ENCODE measurements at places on chromosomes 4 and X.

DNA sequence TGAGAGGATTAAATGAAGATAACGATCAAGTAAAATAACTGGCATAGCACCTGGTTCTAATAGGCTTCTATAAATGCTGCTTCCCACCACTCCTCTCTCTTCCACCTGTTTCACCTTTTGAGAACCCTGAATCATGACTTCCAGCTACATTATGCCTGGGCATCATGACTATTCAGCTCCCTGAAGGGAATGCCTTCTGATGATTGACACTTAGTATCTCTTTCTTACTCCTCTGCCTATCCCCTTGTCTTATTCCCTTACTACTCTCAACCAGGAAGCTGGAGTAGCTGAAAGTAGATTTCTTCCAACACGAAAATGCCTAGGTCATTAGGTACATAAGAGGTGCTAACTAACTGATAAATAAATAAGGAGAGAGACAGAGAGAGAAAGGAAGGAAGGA is 24.7 kb upstream of the CXCL8 start:
- DNase-seq: no peak

GRCh38 chr4:76301068-76301774 is 5.3 kb upstream of the STBD1 start:
- DNase-seq: no peak

DNA sequence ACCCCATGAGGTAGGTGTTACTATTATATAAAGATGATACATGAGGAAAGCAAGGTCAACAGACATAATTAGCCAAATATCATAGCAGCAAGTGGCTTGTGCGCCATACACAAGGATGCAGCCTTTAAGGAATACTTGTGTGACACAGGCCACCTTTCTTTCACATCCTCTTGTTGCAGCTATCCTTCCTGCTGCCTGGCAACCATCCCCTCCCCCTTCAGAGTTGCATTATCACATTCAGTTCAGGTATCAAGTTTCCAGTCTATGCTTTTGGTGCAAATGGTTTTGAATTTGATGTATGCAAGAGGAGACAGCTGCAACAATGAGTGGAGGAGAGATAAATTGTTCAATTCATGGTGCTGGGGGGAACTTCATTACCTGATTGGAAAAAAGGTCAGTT is 6.4 kb downstream of the ZCCHC18 start:
- DNase-seq: no peak

- DNase-seq: no peak
These were observed 71.8 kb downstream of the CHRDL1 start for GRCh38 chrX:110723844-110724243.

- no peak for DNase-seq
These were observed 542.6 kb downstream of the CFAP47 start for GRCh38 chrX:36462142-36462541.

GRCh38 chr4:89221167-89221867 is 86.3 kb downstream of the GPRIN3 start:
- DNase-seq: no peak

GRCh38 chrX:153924149-153924861 is 1.8 kb downstream of the ARHGAP4 start:
- DNase-seq: no peak

DNA sequence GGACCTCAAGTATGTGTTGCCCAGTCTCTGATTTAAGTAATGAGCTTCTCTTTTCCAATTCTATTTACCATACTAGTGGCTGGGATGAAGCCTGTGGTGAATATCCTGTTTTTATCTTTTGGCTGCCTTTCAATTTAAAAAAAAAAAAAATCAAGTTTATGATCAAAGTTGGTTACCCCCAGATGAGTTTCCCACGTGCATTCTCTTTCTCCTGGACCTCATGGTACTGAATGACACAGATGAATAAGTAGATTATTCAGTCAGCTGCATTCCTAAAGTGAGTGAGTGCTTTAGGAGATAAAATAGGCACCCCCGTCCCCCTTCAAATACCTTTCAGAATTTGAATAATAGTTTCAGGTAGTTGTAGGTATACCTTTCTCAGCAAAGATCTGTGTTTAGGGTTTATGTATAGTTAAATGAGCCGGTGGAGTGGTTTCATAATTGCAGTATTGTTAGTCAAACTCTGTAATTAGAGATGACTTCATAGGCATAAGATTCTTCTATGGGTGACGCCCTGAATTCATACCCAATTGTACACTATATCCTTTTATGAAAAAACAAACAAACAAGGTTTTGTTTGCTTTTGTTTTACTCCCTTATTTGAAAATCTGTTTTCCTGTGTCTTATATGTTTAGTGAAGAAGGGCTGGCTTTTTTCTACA is 41.9 kb downstream of the PLS3 start:
- DNase-seq: no peak

DNA sequence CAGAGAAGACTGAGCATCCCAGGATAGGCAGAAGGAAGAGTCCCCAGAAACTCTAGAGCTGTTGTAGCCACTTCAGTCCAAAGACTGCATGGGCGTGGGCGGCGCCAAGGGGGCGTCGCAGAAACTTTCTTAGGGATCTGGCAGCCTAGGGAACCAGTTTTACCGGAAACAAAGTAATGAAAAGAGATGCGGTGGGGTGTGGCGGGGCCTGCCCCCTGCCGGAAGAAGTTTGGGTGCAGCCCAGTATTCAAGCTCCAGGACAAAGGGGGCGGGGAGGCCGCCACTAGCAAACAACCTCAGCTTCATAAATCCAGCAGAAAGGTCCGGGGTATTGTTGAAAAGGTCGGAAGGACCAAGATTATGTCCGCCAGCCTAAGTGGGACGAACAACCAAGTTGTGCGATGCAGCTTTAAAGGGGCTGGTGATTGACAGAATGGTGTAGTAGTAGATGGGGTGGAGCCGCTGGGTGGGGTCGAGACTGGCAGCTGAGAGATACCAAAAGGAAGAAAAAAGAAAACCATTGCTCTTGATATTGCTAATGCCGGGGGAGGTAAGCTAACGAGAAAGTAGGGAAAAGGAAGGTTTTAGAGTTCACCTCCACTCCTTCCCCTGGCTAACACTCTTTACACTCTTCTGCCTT is 190.5 kb downstream of the RRAGB start:
- DNase-seq: peak; percentile 9

- no peak for DNase-seq
These were observed 11.3 kb upstream of the SETD7 start for GRCh38 chr4:139567159-139567870.

GRCh38 chr4:146488495-146489174 is 33.1 kb downstream of the SLC10A7 start:
- DNase-seq: no peak

DNA sequence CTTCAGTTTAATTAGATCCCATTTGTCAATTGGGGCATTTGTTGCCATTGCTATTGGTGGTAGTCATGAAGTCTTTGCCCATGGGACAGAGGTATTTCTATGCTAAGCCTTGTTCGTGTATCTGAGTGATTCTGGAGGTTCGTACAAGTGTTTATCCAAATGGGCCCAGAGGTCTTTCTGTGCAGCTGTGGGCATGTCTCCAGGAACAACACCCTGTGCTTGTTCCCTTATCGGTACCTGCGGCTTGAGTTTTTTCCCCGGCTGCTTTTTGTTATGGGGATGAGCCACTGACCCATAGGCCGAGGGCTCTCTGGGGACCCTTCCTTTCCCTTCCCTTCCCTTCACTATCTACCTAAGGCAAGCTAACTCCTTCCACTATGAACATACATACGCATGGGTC is 81.4 kb upstream of the WDR1 start:
- no peak for DNase-seq

DNA sequence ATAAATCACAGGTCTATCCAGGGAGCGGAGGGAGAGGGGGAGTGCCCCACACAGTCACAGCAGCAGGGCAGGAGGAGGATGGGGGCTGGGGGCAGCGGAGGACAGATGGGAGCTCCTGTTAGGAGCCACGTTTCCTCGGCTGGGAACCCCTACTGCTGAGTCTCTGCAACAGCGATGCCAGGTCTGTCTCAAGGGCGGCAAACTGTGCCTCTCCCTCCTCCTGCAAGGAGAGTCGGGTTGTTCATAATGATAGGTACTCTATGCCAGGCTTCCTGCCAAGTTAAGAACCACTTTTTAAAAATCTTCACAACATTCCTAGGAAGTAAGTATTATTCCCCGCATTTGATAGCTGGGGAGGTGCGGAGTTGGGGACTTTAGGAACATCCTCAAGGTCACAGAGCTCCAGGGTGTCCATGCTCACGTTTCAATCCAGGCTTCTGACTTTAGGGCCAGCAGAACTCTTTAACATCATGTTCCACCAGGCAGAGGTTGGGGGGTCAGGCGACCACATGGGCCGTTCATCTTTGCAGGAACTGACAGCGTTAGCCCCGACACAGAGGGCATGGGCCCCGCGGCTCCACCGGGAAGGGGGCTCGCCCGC is 98.3 kb upstream of the MAML3 start:
- DNase-seq: no peak

- DNase-seq: no peak
These were observed 258.1 kb downstream of the GABRG1 start for GRCh38 chr4:45865781-45866180.

GRCh38 chr4:1081689-1082040 is 31.7 kb downstream of the RNF212 start:
- DNase-seq: no peak

GRCh38 chr4:156241896-156242295 is 288.2 kb upstream of the CTSO start:
- no peak for DNase-seq

DNA sequence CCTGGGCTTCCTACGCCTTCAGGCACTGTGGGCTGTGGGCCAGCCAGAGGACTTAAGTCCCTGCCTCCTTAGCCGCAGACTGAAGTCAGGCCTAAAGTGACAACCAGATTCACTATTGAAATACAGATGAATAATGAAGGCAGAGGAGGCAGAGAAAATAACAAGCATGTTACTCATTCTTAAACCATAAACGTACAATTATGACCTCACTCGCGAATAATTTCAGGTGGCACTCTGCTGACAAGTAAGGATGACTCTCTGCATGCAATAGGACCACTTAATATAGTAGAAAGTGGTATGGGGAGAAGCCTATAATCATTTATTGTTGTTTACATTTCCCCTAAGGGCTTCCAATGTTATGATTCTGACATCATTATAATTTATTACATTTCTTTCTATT is 409.2 kb upstream of the FGF13 start:
- DNase-seq: no peak

GRCh38 chr4:41408859-41409593 is 128.9 kb upstream of the LIMCH1 start:
- DNase-seq: no peak

DNA sequence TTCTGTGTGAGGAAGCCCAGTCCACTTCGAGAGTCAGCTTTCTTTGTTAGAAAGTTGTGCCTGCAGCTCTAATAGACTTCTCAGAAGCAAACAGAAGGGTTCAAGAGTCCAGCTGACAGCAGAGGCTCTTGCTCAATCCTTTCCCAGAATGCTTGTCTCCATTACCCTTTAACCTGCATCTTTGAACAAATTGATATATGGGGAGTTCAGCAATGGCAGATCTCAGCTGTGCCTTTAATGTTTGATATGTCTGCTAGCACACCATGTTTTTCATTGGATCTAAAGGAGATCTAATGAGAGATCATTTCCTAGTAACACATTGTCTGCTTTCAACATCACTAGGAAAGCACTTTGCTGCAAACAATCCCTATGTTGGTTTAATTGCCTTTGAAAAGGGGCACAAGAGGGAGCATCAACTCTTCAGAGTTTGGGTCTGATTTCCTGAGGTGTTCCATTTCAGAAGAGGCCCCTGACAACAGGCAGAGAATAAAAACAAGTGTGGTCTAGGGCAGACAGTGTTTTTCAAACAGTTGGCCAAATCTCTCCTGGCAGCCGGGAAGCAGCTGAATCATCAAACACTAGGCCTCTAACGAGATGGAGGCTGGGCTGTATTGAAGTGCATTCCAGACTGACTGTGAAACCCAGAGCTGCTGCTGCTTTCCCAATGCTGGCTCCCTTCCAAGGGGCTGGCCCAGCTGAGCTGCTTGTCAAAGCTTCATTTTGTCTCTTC is 55.5 kb downstream of the LUZP4 start:
- no peak for DNase-seq

DNA sequence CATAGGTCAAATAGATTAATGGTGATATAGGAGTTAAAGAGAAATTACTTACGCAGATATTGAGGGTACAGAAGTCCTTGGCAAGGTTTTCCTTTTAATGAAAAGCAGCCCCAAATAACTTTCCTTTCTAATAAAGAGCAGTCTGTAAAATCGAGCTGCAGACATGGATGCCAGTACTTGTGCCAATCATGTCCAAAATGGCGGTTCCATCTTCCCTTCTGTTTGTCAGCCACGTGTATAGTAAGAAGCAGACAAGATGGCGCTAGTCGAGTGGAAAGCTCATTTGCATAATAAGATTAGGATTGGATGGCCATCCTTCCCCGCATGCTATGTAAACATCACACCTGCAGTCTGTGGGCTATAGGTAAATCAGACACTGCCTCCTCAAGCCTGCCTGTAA is 68.5 kb downstream of the FGFBP1 start:
- DNase-seq: no peak

DNA sequence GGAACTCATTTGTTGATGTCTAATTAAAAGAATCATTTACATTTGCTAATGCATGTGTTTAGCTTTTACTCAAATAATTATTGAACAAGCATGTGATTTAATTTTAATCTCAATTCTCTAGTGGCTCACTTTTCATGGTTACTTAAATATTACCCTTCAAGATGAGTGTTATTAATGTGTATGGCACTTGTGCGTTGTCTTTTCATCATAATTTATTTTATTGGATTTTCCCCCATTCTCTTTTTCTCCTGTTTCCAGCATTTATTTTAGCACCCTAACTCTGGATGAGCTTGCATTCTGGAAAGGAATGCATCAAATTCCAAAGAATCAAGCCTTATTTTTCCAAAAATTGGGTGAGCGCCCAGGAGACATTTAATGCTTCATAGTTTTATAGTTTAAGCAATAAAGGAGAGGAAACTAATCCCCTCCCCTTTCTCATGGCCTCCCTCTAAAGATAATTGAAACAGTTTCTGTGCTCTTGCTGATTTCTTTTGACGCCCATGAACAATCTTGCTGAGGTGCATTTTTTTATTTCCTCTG is 191.1 kb upstream of the FAT4 start:
- no peak for DNase-seq

- no peak for DNase-seq
These were observed 200.9 kb upstream of the DIAPH2 start for GRCh38 chrX:96483647-96484160.

DNA sequence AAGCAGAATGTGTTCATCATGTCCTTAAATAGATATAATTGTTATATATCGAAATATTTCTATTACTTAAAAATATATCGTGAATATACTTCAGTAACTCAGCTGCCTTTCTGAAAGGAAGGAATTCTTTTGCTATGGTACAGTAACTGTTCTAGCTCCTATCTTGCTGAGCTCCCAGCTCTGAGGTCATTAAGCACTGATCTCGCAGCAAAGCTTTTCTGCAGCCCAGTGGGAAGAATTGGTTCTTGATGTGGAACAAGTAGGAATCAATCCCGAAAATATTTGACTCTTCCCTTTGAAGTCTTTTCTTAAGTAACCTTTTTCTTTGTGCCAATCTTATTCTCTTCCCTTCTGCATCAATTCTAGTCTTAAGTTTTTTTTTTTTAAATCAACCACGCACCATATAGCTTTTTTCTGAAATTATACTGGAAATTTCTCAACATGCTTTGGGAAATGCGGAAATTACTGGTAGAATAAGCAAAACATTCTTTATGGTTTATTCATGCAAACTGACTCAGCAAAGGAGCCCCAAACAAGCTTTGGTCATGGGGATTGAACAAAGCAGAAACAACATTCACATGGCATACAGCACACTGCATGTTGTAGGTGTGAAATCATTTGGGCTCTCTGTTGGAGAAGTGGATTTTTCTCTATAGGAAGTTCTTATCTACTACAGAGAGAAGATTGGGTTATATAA is 428.9 kb upstream of the GNPDA2 start:
- no peak for DNase-seq

- no peak for DNase-seq
These were observed at the start of gene ARHGAP6 for GRCh38 chrX:11665168-11666111. ARHGAP6 (minus strand) TSS chrX:11665920; CDS start chrX:11664828, 1,092 bp downstream.

GRCh38 chr4:16043642-16044498 is 40.0 kb downstream of the PROM1 start:
- DNase-seq: no peak

Data from activated CD4-positive, alpha-beta T cell treated with anti-CD3 and anti-CD28 coated beads for 1 hour (primary cell).